ENCODE measurements at places on chromosomes 7 and 10. TPM values are rescaled to one million over a fixed set of nuclear protein-coding genes. Genes with fewer than 3 reads are reported as not detected.

Gene ATOH7
- 0.23 TPM for total RNA-seq

- no peak for DNase-seq
- H3K4me1 ChIP-seq: no peaks in the 10 kb centered on the region
- no peaks in the 10 kb centered on the region for H3K27me3 ChIP-seq
- no peak overlapping the region for H3K4me3 ChIP-seq
Observed at GRCh38 chr7:35477609-35478008, 217.3 kb downstream of the HERPUD2 start.

DNA sequence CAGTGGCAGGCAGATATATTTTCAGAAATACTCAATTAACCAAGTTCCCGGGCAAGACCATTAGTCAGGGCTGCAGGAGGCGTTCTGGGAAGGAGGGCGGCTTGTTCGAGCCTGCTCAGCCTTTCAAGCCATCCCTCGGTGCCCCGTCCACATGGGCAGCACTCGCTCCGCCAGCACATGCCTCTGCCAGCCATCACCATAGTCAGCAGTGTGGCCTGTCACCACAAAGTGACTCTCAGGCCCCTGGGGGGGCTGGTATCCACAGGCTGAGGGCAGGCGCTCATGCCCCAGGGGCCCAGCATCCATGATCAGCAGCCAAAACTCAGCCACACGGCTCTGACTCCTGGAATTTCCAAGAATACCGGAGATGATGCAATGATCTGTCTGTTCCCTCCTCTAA, 81.9 kb downstream of the CHST15 start:
- no peak for DNase-seq
- no peak overlapping the region for H3K4me3 ChIP-seq
- no peak overlapping the region for H3K27ac ChIP-seq
- H3K27me3 ChIP-seq: no peaks in the 10 kb centered on the region

GRCh38 chr7:35482231-35482630, 212.7 kb downstream of the HERPUD2 start:
- no peaks in the 10 kb centered on the region for H3K36me3 ChIP-seq
- DNase-seq: no peak
- H3K4me3 ChIP-seq: no peak overlapping the region

DNA sequence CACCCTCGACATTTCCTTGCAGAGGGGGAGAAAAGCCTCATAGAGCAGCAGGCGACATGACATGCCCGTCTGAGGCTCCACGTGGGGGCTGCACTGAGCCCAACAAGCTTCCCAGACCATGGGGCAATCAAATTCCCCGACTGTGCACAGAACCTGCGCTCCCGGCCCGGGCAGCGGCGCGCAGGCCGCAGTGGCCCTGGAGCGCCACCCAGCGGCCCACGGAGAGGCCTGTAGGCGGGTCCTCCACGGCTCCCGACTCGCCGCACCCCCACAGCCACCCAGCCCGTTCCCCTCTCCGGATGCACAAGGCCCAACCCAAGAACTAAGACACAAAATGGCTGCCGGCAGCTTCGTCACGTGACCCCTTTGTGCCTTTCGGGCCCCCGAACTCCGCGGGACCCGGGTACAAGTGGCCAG, 816 bp downstream of the EPC1 start:
- DNase-seq: peak; percentile 97
- no peaks in the 10 kb centered on the region for H3K4me1 ChIP-seq
- peak overlapping the region; percentile 89 for H3K27ac ChIP-seq
- no peaks in the 10 kb centered on the region for H3K36me3 ChIP-seq

GRCh38 chr10:133158756-133159610, 1.0 kb upstream of the KNDC1 start:
- no peaks in the 10 kb centered on the region for H3K36me3 ChIP-seq
- DNase-seq: no peak
- no peak overlapping the region for H3K4me3 ChIP-seq
- no peaks in the 10 kb centered on the region for H3K27me3 ChIP-seq
- H3K27ac ChIP-seq: no peak overlapping the region

- DNase-seq: no peak
- H3K27me3 ChIP-seq: no peaks in the 10 kb centered on the region
- H3K27ac ChIP-seq: no peak overlapping the region
- no peaks in the 10 kb centered on the region for H3K36me3 ChIP-seq
- no peak overlapping the region for H3K4me3 ChIP-seq
Observed at GRCh38 chr7:46286356-46286755, 365.3 kb upstream of the IGFBP3 start.

- DNase-seq: no peak
- H3K4me3 ChIP-seq: no peak overlapping the region
- no peaks in the 10 kb centered on the region for H3K27me3 ChIP-seq
- no peak overlapping the region for H3K27ac ChIP-seq
- no peaks in the 10 kb centered on the region for H3K36me3 ChIP-seq
Observed at GRCh38 chr10:59970396-59971368, 64.3 kb upstream of the CCDC6 start.

Gene SPDYE8
- total RNA-seq: not detected

DNA sequence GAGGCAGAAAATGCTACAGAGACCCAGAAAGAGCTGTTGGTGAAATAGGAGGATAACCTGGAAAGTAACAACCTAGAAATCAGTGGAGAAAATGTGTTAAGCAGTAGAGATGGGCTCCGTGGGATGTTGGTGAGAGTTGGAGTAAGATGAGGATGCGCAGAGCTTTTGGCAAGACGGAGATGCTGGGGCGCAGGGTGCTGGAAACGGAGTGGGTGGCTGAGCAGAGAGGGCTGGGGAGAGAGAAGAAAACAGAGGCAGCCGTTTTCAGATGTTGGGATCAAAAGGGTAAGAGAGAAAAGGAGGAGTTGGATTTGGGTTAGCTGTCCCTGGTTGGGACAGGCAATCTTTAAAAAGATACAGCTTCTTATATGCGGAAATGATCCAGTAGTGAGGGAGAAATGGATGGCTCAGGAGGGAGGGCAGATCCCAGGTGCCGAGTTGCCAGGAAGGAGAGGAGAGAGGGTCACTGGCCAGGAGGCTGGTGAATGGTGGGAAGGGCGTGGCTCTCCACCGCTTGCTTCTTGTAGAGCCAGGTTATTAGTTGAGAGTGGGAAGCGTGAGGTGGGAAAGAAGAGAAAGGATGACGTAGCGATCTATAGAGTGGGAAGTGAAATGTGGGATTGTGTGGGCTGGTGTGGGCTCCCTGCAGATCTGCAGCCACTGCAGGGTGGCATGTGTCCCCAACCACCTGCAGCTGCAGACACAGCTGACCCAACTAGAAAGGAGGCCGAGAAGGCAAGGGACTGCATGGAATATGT, 182.2 kb upstream of the SVIL start:
- H3K27me3 ChIP-seq: no peaks in the 10 kb centered on the region
- no peaks in the 10 kb centered on the region for H3K36me3 ChIP-seq
- DNase-seq: no peak
- H3K27ac ChIP-seq: no peak overlapping the region
- no peaks in the 10 kb centered on the region for H3K4me1 ChIP-seq

Measured in aorta (tissue), 5 donors.